ENCODE measurements at places on chromosomes 16 and 17. TPM values are rescaled to one million over a fixed set of nuclear protein-coding genes. Genes with fewer than 3 reads are reported as not detected.

DNA sequence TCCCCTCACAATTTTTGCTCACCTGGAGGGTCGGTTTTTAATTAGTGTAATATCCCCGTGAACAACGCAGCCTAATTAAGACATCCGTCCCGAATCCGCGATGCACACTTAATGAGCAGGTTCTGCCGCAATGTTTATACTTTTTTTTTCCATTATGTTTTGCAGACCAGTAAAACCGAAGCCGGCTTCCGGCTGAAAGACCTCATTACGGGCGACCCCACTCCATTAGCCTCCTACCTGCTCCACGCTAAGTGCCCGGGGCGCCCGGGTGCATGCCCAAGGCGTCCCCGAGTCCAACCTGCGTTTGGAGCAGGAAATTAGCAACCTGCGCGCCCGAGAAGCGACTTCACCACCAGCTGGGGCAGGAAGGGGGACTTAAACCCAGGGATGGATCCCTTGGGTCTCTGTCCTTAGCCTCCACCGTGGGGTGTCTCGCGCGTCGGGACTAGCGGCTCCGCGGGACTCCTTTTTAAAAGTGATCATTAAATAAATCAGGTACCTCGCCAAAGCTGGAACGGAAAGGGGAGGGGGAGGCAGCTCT lies 1.7 kb downstream of the RBFOX3 start:
- H3K4me3 ChIP-seq, result no peak overlapping the region
- no peaks in the 10 kb centered on the region for H3K4me1 ChIP-seq
- no peaks in the 10 kb centered on the region for H3K36me3 ChIP-seq

DNA sequence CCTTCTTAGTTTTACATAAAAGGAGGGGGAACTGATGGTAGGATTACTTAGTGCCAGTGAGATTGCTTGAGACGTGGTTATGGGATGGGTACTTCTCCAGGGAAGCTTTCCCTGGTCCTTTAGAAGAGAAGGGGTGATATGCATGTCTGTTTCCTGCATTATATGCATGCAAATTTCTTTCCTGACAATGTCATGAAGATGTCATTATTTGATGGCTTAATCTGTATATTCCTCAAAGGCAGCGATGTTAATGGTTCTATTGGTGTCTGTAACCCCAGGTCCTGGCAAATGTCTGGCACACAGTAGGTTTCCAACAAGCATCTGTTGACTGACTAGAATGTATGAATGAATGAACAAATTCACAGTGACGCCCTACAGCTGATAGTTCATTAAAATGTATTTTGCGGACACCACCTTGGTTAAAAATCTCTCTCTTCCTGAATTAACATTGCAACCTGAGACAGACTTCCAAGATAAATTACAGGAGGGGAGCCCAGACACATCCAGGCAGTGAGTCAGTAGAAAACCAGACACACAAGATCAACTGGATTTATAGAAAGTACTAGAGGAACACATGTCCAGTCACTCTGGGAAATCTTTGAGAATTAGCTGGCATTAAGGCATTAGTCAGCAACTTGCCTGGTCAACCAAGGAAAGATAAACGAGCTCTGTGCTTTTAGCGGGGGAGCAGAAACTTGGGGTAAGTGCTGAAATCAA lies 293.4 kb downstream of the XYLT1 start:
- no peak for DNase-seq
- no peaks in the 10 kb centered on the region for H3K4me1 ChIP-seq
- H3K4me3 ChIP-seq, result no peak overlapping the region
- no peaks in the 10 kb centered on the region for H3K27me3 ChIP-seq

- H3K36me3 ChIP-seq, result peaks cover 7% of the 10 kb centered on the region
- no peak overlapping the region for H3K4me3 ChIP-seq
- H3K4me1 ChIP-seq, result no peaks in the 10 kb centered on the region
- DNase-seq, result no peak
- no peaks in the 10 kb centered on the region for H3K27me3 ChIP-seq
Measured at GRCh38 chr16:877242-878071, 76.9 kb upstream of the GNG13 start.

- no peak for DNase-seq
- no peaks in the 10 kb centered on the region for H3K27me3 ChIP-seq
- H3K4me3 ChIP-seq, result peak overlapping the region; percentile 97
- no peaks in the 10 kb centered on the region for H3K36me3 ChIP-seq
- no peak overlapping the region for H3K27ac ChIP-seq
Measured at GRCh38 chr17:82023447-82024241, 539 bp downstream of the LRRC45 start.

DNA sequence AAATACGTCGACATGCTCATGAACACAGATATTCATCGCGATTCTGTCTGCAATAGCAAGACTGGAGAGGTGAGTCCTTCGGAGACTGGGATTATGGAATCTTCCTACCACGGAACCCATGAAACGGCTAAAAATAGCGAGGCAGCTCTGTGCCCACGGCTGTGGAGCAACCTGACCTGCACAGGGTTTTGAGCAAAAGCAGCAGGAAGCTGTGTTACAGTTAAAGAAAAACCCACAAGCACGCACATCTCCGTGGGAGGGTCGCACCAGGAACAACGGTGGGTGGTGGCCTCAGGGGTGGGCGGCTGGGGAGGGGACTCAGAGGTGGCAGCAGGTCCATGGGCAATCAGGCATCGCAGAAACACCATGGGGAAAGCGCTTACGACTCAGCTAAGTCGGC lies 24.8 kb downstream of the SLC38A10 start:
- H3K27me3 ChIP-seq, result no peaks in the 10 kb centered on the region
- no peak overlapping the region for H3K4me3 ChIP-seq
- H3K27ac ChIP-seq, result no peak overlapping the region
- peaks cover 7% of the 10 kb centered on the region for H3K4me1 ChIP-seq

- H3K27ac ChIP-seq, result no peak overlapping the region
- H3K4me3 ChIP-seq, result no peak overlapping the region
- no peaks in the 10 kb centered on the region for H3K27me3 ChIP-seq
- H3K4me1 ChIP-seq, result peaks cover 2% of the 10 kb centered on the region
- H3K36me3 ChIP-seq, result peaks cover 86% of the 10 kb centered on the region
- no peak for DNase-seq
Measured at GRCh38 chr17:81103379-81103778, 61.9 kb upstream of the PVALEF start.

DNA sequence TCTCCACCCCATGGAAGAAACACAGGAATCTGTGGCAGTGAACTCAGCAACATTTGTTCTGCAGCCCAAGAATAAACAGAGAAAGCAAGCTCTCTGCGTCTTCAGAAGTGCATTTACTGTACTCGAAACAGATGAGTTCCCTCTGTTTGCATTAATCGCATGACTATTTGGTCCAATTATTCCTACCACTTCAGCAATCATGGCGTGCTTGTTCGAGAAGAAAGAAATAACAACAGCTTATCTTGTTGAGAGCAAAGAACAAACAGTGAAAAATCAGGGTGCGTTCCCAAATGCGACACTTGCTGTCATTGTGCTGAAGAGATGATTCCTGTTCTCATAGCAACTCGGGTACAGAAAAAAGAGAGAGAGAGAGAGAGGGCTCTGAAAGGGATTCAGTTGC lies 445.3 kb upstream of the MAF start:
- H3K36me3 ChIP-seq, result no peaks in the 10 kb centered on the region
- DNase-seq, result no peak
- no peaks in the 10 kb centered on the region for H3K4me1 ChIP-seq
- no peak overlapping the region for H3K4me3 ChIP-seq
- H3K27ac ChIP-seq, result no peak overlapping the region

DNA sequence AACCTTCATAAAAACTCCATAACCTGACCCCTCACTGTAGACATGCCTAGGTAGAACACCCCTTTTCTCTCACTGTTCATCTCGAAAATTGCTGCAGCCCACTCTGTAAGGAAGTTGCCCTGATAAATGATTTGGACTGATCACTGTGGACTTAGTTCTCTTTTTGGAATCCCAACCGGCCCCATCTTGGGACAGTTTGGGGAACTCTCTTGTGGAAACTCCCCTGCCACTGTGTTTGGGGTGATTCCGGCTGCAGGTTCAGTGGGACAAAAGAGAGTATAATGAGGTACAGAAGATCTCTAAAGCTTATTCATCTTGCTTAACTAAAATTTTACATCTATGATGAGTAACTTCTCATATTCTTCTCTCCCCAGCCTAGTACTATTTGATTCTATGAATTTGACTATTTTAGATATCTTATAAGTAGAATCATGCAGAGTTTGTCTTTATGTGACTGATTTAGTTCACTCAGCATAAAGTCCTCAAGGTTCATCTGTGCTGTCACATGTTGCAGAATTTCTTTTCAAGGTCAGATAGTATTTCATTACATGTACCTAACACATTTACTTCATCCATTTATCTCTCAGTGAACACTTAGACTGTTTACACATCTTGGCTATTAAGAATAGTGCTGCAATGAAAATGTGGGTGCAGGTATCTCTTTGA lies 84.9 kb downstream of the ABCA8 start:
- H3K36me3 ChIP-seq, result peaks cover 3% of the 10 kb centered on the region
- H3K4me1 ChIP-seq, result no peaks in the 10 kb centered on the region
- no peak overlapping the region for H3K4me3 ChIP-seq
- no peaks in the 10 kb centered on the region for H3K27me3 ChIP-seq
- H3K27ac ChIP-seq, result no peak overlapping the region

GRCh38 chr17:59791603-59792457 lies 84.4 kb downstream of the VMP1 start:
- no peaks in the 10 kb centered on the region for H3K27me3 ChIP-seq
- H3K36me3 ChIP-seq, result no peaks in the 10 kb centered on the region
- no peak for DNase-seq
- peaks cover 19% of the 10 kb centered on the region for H3K4me1 ChIP-seq

DNA sequence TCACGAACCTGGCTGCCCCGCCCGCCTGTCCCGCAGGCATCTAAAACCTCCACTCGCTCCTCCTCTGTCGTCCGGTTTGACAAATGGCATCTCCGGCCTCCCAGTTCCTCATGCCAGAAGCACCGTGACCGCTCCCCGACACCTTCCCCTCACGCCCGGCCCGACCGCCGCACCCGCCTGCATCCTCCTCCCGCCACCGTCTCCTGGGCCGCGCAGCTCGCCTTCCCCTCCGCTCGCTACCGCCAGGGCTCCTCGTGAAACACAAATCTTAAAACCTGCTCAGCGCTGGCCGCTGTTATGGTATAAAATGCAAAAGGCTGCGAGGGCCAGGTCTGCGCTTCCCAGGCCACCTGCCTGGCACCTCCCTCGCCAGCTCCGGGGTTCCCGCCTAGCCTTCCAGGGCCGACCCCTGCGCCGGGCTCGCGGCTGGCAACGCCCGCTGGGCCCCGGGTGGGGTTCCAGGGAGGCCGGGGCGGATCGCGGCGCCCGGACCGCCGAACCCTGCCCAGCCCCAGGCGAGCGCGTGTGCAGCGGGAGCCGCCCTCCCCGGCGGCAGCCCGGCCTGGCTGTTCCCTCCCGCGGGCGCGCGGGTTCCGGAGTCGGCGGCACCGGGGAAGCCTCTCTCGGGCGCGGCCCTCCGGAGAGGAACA lies 488 bp downstream of the SPSB3 start:
- no peaks in the 10 kb centered on the region for H3K27me3 ChIP-seq
- peaks cover 53% of the 10 kb centered on the region for H3K36me3 ChIP-seq
- no peak for DNase-seq
- peak overlapping the region; percentile 88 for H3K4me3 ChIP-seq
- peaks cover 52% of the 10 kb centered on the region for H3K4me1 ChIP-seq

- no peak for DNase-seq
- no peak overlapping the region for H3K27ac ChIP-seq
- H3K4me3 ChIP-seq, result no peak overlapping the region
- no peaks in the 10 kb centered on the region for H3K36me3 ChIP-seq
Measured at GRCh38 chr17:52824542-52824941, 666.0 kb upstream of the CA10 start.

- no peaks in the 10 kb centered on the region for H3K27me3 ChIP-seq
- H3K4me1 ChIP-seq, result no peaks in the 10 kb centered on the region
- no peak overlapping the region for H3K4me3 ChIP-seq
- no peak overlapping the region for H3K27ac ChIP-seq
- DNase-seq, result no peak
Measured at GRCh38 chr16:51343411-51343810, 192.3 kb upstream of the SALL1 start.

GRCh38 chr16:66735891-66736290 lies 15.5 kb downstream of the DYNC1LI2 start:
- H3K4me1 ChIP-seq, result peaks cover 17% of the 10 kb centered on the region
- H3K4me3 ChIP-seq, result no peak overlapping the region
- no peak for DNase-seq
- peaks cover 62% of the 10 kb centered on the region for H3K36me3 ChIP-seq

DNA sequence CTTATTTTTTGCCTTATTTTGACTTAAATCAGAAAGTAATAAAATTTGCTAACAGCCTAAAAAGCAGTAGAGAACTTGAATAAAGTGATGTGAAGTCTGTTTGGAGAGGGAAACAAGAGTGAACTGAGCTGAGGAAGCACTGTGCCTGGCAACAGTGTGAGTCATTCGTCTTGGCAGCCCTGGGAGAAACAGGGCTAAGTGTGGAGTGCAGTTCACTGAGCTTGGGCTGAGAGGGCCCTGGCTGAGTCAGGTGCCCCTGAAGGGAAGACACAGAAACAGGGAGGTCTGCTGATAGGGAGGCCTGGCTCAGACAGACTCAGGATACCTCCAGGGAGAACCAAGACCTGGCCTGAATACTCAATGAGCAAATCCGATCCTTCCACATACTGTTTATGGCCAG lies 132.1 kb downstream of the HS3ST4 start:
- peak; percentile 72 for DNase-seq
- H3K27ac ChIP-seq, result no peak overlapping the region
- no peak overlapping the region for H3K4me3 ChIP-seq
- H3K4me1 ChIP-seq, result no peaks in the 10 kb centered on the region
- H3K36me3 ChIP-seq, result no peaks in the 10 kb centered on the region

GRCh38 chr17:8470447-8471047 lies 34.9 kb downstream of the NDEL1 start:
- H3K27ac ChIP-seq, result no peak overlapping the region
- no peaks in the 10 kb centered on the region for H3K27me3 ChIP-seq
- peak; percentile 74 for DNase-seq
- H3K36me3 ChIP-seq, result peaks cover 20% of the 10 kb centered on the region
- no peak overlapping the region for H3K4me3 ChIP-seq
- peaks cover 25% of the 10 kb centered on the region for H3K4me1 ChIP-seq

DNA sequence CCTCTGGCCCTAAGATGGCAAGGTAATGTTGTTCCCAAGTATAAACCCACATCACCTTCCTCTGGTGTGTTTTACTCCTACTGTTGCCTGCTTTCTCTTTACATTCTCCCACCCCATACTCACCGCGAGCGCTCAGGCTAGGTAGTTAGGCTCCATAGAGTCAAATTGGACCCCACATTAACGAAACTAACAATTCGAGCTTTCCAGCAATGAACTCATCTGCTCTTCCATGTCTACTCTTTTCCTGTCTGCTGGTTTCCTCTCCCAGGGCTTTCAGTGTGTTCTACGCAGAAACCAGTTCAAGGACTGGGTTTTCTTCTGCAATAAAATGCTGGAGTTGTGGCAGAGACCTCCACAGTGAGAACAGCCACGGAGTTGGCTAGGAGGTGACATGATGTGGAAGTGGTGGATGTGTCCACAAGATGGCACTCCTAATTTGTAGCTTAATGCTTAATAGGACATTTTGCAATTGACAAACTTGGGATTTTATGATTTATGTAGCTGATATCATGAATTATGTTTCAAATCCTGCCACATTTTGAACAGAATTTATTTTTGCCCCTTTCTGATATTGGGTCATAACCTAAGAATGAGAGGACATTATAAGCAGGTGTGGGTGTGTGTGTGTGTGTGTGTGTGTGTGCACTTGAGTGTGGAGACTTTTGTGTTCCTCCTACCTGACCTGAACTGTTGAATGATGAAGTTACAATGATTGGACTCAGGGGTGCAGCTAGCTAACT lies 2.2 kb upstream of the UQCRC2 start:
- peaks cover 39% of the 10 kb centered on the region for H3K4me1 ChIP-seq
- no peak for DNase-seq
- no peaks in the 10 kb centered on the region for H3K27me3 ChIP-seq
- no peaks in the 10 kb centered on the region for H3K36me3 ChIP-seq

Gene SHBG
- 0.88 TPM for total RNA-seq

Gene MYH3
- 3.0 TPM for total RNA-seq

Gene KRTAP4-9
- not detected for total RNA-seq

Gene RAB26
- 6.8 TPM for total RNA-seq

Gene FOXO3B
- 1.2 TPM for total RNA-seq

Gene MED13
- 80.0 TPM for total RNA-seq

Gene KRTAP9-8
- total RNA-seq, result not detected

Measured in upper lobe of left lung (tissue), 6 donors.